Occipital lobe (tissue), 3 donors: ENCODE measurements at places on chromosomes 11 and 22. TPM values are rescaled to one million over a fixed set of nuclear protein-coding genes. Genes with fewer than 3 reads are reported as not detected.

GRCh38 chr22:43441216-43441615, 29.4 kb downstream of the MPPED1 start:
- DNase-seq: no peak

GRCh38 chr11:72038491-72038890, 39.8 kb downstream of the IL18BP start:
- DNase-seq: peak; percentile 72

SLC22A25 gene
- under 0.01 TPM for total RNA-seq

GRCh38 chr11:112590764-112591163, 330.1 kb upstream of the PLET1 start:
- DNase-seq: no peak

DNA sequence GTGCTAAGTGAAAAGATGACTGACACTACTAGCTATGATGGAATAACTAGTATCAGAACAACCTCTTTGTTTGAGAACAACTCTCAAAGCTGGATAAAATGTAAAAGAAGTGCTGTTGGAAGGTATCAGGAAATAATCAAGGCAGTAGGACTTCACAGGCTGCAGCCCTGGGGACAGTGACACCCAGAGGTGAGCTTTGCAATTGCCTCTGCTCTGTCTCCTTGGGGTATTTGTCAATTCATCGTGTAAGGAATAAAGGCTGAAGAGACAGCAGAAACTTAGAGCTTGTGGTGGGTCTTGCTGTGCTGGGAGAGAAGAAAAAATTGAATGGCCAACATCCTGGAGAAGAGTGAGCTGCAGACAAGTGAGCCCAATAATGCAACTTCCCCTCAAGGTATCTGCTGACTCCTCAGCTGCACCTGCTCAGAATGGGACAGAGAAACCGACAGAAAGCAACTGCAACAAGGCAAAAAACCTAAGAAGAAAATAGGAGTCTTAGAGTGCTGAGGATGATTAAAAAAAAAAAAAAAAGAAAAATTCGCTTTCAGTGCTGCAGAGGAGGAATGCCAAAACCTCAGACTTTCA, 141.1 kb downstream of the RCN1 start:
- DNase-seq: no peak

PDGFD gene
- total RNA-seq: 13.1 TPM

C11orf87 gene
- 29.8 TPM for total RNA-seq

POU2AF1 gene
- total RNA-seq: not detected

DNA sequence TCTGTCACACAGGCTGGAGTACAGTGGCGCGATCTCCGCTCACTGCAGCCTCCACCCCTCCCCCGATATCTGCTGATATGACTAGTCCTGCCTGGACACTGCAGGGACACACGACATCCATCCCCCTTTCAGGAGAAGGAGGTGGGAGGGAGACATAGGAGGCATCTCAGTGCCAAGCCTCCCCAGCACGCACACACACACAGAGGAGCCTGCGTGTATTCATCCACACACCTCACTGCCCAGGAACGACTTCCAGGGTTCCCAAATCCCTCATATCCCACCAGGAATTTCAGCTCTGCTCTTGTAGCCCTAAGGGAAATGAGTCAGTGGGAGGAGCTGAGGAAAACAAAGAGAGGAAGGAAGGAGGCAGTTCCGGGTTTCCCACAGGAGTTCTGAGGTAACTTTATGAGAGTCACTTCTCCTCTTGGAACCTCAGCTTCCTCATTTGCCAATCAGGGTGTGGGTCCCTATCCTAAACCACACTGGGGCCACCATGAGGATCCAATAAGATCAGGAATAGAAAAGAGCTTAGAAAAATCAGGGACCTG, 37.2 kb upstream of the ACER3 start:
- DNase-seq: no peak

DNA sequence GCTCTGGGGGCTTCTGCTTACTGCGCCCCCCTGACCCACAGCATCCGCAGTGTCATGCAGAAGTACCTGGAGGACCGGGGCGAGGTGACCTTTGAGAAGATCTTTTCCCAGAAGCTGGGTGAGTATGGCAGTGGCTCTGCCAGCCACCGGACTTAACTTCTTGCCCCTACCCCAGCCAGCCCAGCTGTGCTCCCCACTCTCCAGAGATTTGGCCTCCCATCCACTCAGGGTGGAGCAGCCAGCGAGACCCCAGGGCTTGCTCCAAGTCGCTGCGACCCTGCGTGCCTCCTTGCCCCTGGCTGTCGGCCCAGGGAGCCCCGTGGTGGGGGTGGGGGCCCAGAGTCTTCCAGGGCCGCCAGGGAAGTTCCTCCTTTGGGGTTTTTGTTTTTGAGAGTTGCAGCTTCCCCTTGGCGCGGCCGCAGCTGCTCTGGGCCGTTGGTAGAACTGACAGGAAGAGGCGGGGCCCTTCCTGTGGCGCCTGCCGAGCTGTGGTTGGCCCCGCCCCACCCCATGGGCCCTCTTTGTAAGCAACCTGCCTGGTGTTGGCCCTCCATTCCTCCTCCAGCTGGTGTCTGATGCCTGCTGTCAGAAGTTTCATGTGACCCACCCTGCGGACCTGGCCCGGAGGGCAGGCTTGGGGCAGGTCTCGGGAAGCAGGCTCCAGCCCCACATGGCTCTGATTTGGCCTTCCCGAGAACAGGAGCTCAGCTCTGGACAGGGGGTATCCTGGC, 11.1 kb downstream of the GRK2 start:
- DNase-seq: peak; percentile 38

GRCh38 chr11:84722583-84723108, 904.5 kb downstream of the DLG2 start:
- no peak for DNase-seq

- no peak for DNase-seq
Observed at GRCh38 chr22:47610281-47610680, 847.8 kb downstream of the TBC1D22A start.

GRCh38 chr22:40107244-40107643, 70.5 kb upstream of the TNRC6B start:
- DNase-seq: no peak

DNA sequence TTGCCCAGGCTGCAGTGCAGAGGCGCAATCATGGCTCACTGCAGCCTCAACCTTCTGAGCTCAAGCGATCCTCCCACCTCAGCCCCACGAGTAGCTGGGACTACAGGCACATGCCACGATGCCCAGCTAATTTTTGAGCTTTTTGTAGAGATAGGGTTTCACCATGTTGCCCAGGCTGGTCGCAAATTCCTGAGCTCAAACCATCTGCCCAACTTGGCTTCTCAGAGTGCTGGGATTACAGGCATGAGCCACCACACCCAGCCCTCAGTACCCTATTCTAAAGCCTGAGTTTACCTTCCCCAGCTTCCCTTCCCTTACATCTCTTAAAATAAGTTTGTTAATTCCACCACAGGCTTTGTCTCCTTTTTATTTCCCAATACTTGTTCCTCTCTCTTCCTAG, 59.1 kb downstream of the AMBRA1 start:
- DNase-seq: no peak

DNA sequence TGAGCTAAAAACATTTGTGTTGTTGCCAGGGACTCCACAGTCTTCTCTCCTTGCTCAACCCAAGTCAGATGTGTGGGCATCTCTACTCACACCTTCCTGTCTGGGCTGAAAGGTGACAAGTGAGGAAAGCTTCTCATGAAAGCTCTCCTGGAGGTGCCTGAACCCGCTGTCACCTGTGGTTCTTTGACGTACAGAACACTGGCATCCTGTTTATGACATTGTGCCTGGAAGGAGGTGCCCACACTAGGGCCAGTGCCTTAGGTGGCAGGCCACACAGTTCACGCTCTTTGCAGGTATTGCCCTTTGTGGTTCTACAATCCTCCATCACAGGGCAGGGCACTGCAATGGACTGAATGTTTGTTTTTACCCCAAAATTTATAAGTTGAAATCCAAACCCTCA, 108.5 kb downstream of the CD44 start:
- no peak for DNase-seq

DNA sequence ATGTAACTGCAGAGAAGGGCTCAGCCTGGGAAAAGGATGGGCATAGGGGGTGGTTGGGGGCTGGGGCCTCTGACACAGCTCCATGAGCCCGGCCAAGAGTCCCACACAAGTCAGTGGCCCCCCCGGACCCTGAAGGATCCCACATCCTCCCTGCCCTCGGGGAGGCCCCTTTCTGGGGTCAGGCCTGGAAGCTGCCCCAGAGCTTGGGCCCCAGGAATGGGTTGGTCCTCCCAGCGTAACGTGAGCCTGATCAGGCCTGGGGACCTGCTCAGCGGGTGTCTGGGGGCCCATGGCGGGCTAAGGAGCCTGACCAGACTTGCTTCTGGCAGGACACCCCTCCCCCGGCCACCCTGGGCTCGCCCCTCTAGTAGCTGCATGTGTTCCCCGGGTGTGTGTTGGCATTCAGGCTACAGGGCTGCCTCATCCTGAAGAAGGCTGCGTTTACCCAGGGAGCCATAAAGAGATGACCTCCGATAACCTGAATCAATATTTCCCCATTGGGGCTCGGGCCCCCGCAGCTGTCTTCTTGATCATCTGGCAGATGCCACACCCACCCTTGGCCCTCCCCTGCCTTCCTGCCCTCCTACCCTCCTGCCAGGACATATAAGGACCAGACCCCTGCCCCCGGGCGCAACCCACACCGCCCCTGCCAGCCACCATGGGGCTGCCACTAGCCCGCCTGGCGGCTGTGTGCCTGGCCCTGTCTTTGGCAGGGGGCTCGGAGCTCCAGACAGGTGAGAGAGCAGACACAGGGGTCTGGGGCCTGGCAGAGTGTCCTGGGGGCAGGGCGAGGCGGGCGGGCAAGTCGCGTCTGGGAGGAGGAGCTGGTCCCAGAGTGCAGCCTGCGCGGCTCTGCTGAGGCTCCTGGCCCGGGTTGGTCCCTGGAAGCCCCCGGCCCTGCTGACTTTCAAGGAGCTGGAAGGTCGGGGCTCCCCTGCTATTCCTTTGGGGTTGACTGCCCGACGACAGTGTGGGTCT, at the start of gene MUC2:
MUC2 (plus strand) TSS at position 631 of the 978 bp plus-strand sequence.
- no peak for DNase-seq

DNA sequence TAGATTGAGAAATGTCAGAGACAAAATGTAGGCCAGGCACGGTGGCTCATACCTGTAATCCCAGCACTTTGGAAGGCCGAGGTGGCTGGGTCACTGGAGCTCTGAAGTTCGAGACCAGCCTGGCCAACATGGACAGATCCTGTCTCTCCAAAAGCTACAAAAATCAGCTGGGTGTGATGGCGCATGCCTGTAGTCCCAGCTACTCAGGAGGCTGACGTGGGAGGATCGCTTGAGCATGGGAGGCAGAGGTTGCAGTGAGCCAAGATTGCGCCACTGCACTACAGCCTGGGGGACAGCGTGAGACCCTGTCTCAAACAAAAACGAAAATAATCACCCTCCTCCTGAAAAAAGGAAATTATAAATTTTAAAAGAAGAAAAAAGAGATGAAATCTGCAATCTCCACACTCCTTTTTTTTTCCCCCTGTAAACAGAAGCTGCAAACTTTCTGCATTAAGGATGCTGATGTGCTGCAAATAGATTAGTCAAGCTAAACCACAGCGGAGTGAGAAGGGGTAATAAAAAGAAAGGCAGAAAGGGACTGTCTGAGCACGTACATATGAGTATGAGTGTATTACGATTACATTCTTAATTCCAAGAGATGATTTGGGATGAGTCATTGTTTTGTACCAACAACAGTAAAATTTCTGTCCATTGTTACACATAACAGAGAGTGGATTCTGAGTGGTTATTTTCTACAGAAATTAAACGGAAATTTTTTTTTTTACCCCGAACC, 87.3 kb downstream of the SIK3 start:
- DNase-seq: no peak

GRCh38 chr22:46654927-46655595, 34.9 kb downstream of the GRAMD4 start:
- DNase-seq: no peak

GRCh38 chr22:20223421-20224255, 44.5 kb downstream of the RTN4R start:
- no peak for DNase-seq

DNA sequence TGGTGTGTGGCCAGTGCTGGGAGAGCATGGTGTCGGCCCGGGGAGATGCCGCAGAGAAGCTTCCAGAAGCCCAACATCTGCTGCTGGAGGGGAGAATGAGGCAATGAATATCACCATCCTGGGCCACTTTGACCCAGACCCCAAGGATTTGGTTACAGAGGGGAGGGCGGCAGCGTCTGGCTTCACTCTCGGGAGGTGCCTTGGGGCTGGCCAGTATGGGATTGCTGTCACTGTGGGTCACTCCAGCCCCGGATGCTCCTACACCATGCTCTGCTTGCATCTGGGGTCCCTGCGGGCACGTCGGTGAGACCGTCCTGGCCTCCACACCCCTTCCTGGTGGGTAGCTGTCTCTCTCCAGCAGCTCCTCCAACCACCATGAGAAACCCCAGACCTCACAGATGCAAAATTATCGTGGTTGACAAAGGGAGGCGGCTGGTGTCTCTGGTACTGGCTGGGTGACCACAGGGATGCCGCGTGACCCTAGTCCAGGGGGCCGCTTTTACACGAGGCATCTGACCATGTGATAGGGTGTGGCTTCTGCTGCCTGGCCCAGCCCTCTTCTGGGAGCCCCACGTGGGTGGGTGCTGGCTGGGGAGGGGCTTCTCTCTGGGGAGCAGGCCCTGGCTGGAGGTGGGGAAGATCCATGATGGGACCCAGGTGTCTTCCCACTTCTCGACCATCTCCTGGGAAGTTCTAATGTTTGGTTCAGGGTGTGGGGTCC, 5.7 kb downstream of the KCNQ1 start:
- DNase-seq: no peak

DNA sequence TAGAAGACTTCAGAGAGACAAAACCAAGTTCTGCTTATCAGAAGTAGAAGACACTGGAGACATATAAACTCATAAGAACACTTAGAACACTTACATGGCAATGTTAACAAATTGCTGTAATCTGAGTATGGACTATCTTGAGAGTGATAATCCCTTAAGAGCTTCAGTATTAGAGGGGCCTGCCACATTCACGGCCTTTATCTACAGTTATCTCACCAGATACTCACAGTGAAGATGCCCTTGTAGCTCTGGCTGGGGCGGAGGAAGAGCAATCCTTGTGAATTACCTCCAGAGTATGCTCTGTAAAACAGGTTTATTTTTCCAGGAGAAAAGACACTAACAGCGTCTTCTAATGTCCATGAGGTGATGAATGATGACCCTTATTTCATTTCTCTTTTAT, 762.8 kb downstream of the FAM181B start:
- no peak for DNase-seq

DNA sequence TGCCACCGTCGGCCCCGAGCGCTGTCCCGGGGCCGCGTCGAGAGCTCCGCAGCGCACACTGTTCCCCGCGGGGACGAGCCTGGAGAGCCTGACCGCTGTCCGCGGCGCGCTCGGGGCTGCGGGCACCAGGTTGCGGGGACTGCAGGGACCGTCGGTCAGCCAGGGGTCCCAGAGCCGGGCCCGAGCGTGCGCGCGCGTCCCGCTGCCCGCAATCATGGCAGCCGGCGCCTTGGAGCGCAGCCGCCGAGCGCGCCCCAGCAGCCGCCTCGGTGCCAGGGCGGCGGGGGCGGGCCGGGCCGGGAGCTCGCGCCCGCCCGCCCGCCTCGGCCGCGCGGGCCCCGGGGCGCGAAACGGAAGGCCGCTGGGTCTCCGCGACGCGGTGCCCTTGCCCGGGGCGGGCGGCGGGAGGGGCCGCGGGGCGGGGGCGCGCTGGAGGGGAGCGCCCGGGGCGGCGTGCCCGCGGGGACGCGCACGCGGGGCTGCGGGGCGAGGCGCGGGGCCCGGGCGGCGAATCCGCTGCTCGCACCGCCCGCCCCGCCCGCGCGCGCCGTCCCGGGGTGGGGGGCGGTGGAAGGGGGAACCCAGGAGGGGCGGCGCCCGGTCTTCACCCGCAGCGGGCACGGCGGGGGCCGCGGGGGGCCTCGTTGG, 79.4 kb upstream of the PPARA start:
- peak; percentile 88 for DNase-seq

- no peak for DNase-seq
Observed at GRCh38 chr11:2571598-2572281, 126.9 kb downstream of the KCNQ1 start.
